RWPE2 (cell line): ENCODE measurements at places on chromosomes 4 and X.

DNA sequence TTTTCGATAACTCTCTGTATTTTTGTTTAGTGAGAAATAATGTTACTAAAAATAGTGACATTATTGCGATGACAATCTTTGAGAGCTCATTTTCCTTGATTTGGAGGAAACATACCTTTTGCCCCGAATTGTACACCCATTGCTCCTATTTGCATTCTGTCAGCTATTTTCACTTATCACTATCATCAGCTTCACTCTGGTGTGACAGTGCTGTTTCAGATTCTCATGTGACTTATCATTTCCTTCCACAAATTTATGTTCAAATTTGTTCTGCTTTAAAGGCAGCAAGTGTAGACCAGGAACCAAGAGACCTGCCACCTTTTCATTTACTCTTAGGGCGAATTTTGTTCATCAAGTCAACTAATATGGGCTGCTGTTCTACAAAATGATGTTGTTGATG, 179.4 kb downstream of the RBM46 start:
- no peak for DNase-seq

GRCh38 chr4:123037804-123038203, 115.4 kb upstream of the NUDT6 start:
- DNase-seq = no peak

GRCh38 chr4:109040441-109040840, 262.0 kb downstream of the COL25A1 start:
- DNase-seq = no peak

- no peak for DNase-seq
Measured at GRCh38 chrX:119093991-119094735, 21.4 kb downstream of the CT47C1 start.

DNA sequence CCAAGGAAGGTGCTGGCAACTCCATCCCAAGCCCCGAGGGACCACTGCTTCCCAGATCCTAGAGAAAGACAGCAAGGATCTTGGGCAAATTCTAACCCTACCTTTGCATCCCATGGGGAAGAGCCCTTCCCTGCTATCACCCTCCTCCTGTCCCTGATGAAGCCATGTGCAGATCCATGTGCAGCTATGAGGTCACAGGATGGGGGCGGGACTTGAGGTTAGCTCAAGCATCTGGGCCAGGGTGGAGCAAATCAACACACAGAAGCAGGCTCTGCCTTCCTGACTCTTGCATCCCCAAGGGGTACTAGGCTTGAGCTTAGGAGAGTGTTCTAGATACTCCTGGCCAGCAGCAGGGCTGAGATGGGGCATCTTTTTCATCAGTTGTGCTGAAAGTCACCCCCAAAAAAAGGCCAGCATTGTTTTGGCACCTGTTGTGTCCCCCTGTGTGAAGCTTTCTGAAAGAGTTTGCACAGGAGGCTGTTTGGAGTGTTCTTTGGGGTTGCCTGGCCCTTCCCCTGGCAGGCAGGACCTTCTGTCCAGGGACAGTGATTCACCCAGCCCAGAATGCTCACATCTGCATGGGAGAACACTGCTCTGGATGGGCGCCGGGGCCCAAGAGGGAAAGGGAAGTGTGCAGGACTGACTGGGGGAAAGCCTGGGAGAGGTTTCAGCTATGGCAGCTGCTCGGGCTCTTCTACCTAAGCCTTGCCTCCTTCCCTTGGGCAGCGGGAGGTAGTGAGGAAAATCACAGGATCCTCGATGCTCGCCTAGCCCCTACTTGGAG, 50.8 kb downstream of the PRPS1 start:
- DNase-seq = peak; percentile 52

GRCh38 chrX:118745570-118745969, 18.2 kb downstream of the IL13RA1 start:
- DNase-seq = no peak

- DNase-seq = no peak
Measured at GRCh38 chr4:23297327-23297726, 592.5 kb downstream of the PPARGC1A start.

DNA sequence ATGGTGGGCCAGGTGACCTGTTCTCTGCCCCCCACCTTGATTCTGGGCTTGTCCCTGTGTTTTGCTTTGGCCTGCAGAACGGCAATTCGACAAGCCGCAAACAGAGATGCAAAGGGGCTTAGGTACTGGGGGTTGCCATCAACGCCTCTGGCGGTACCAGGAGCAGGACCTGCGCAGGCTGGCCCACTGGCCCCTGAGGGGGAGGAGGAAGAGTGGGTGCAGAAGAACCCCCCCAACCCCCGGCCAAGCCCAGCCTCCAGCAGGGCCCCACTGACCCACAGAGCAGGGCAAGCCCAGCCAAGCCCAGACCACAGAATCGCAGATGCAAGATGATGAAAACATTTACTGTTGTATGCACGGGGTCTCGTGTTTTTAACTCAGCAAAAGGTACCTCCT, 89.4 kb downstream of the PPP2R2C start:
- DNase-seq = no peak

DNA sequence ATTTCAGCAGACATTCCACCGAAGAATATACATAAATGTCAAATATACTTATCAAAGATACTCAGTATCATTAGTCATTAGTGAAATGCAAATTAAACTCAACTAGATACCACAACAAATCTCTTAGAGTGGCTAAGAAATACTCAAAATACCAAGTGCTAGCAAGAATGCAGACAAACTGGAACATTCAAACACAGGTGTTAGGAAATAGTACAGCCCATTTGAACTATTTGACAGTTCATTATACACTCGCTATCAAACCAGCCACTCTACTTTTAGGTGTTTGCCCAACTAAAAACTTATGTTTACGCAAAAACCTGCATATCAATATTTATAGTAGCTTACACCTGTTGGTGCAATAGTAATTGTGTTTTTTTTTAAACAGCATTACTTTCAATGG, 8.8 kb downstream of the ADAM29 start:
- no peak for DNase-seq

- no peak for DNase-seq
Measured at GRCh38 chr4:54658252-54659093, 716 bp downstream of the KIT start.

- DNase-seq = no peak
Measured at GRCh38 chrX:2933125-2933900, 4.2 kb upstream of the ARSD start.

- DNase-seq = no peak
Measured at GRCh38 chr4:113289766-113290165, 240.3 kb downstream of the ANK2 start.

GRCh38 chr4:27154706-27155105, 294.1 kb downstream of the STIM2 start:
- no peak for DNase-seq

DNA sequence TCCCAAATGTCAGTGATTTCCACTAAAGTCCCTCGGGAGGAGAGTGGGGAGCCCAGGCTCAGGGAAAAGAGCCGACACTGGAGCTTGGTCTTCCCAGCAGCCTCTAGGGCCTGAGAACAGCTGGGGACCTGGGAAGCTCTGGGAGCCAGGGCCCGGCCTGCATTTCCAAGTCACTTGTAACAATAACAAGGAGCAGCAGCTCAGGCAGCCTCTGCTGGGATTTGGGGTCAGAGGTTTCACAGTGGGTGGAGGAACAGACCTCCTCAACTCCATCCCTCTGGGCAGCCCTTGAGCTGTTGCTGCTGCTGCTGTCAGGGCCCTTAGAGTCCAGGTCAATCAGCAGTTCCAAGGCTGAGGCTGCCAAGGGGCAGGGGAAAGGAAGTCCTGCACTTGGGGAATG, 11.1 kb downstream of the STARD8 start:
- DNase-seq = no peak

DNA sequence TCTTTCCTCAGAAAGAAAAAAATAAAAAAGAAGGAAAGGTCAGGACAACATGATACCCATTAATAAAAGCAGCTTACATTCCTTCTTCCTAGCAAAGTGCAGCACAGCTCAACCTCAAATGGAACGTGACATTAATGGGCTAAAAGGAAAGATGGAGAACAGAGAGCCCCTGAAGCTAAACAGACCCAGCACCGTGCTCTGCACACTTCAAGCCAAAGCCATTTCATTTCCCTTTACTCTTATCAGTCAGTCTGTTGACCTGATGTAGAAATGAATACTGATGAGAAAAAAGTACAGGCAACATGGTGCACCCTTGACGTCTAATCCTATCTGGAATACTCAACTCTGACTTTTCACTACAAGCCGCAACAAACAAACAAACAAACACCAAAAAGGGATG, 57.7 kb upstream of the EDNRA start:
- DNase-seq = no peak

DNA sequence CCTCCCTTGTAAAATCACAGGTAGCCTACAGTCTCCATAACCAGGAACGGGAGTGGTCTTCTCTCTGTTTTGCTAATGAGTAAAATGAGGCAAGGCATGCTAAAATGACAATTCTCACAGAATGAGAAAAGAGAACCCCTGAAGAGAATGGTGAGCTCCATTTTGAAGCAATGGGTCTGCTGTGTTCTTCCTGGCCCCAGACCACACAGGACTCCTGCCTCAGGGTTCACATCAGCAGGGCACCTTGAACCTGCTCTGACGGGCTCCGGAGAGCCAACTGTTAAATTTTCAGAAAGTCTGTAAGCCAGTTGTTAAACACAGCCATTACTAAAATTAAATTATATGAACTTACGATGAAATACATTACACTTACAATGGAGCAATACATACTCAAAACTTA, 32.1 kb upstream of the RBM47 start:
- no peak for DNase-seq

DNA sequence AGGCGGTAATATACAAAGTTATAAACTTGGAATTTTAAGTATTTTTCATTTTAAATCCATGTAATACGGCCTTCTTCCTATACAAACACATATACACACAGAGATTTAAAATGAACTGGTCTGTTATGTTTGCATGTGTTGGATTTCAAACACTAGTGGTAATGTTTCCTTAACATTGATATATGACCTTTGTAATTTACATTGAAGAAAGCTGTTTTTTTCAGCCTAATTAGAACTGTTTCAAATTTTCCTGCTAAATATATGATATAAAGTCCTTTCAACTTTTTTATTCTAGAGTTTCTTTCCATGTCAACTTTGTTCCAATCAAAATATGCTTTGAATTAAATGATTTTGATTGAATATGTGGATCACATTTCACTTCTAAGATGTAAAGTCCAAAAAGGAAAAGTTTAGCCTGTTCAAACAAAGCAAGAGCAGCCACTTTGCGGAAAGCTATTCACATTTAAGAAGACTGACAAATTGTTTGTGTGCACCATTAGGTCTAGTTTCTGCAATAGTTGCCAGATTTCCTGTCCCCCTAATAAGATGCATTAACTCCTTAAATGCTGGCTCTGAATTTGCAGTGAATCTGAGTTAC, 226.0 kb upstream of the MAB21L2 start:
- DNase-seq = no peak

DNA sequence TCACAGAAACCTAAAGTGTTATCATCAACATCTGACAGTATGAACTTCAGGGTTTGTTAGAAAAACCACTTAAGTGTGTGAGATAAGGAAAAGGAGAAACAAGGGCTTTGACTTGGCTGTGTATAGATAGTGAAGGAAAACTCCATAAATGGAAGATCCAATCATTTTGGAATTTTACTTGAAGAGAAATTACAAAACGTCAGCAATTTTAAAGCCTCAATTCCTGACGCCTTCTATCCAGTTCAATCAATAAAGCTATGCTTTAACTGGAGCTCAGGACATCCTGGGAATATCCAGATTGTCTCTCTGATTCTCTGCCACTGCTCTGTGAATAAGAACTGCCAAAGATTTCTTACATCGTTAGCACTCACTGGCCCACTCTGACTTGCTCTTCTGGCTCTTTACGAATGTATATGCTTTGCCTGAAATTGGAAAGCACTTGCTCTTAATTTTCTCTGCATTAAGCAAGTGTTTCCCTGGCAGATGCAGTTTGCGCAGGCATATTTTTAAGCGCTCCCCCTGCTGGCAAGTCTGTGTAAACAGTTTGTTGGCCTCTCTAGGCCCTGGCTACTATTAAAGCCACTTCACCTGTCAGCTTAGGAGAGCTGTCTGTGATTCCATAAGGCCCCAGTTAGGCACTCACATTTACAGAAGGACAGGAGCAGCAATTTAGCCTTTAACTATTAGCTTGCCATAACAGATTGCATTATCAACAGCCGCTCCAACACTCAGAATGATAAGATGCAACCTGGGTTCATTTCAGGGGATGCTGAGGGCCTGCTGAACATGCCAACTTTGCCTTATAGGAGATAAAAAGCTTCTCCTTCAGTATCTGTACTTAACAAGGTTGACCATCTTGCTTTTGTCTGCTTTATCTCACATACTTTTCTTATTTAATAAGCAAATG, 251.4 kb upstream of the DDX53 start:
- no peak for DNase-seq

DNA sequence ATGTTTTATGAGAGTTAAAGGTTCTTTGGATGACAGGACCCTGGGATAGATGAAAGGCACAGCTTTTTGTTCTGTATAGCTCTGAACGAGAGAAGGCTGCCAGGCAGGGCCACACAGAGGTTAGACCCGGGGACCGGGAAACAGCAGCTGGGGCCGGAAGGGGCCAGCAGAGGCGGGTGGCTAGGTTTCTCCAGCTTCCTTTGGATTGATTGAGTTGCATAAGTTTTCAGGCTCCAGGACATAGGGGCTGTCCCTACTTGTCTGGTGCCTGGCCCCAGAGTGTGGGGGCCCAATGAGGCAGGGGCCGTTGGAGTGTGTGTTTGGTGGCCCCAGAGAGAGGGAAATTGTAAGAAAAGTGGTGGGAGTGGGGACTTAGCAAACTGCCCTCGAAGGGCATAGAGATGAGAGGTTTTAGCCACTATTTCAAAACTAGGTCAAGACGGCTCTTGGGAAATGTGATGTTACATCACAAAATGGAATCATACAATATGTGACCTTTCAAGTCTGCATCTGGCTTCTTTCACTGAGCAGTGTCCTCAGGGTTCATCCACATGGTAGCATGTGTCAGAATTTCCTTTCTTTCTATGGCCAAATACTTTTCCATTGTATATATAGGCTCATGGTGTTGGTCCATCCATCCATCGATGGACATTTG, 3.7 kb downstream of the ZFP92 start:
- DNase-seq = no peak

DNA sequence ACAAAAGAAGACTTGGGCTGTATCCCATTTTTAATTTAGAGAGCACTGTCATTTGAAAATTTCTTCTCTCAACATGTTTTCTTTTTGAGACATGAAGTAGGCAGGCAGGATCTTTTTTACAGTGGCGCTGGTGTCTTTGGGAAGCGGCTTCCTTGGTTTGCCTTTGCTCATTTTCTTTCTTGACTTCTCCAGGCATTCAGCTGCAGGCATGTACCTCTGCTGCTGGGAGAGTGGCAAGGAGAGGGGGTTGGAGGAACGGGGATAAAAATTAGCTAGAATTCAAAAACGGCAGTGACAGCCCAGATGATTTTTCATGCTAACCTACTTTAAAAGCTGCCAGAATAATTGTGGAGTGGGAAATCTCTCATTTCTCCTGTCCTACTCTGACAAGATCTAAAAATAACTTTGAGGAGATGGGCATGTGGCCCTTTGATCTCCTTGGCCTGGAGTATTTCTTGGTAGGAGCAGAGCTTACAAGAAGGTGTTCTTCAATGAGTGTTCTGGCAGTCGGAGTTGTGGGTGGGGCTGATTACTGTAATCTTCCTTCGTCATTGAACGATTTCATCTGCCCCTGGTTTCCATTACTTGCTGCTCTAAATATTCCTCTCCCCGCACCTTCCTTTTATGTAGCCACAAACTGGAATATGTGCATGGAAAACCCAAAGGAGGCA, 54.8 kb downstream of the TBL1X start:
- no peak for DNase-seq
